ENCODE measurements at places on chromosomes 6 and 20.

DNA sequence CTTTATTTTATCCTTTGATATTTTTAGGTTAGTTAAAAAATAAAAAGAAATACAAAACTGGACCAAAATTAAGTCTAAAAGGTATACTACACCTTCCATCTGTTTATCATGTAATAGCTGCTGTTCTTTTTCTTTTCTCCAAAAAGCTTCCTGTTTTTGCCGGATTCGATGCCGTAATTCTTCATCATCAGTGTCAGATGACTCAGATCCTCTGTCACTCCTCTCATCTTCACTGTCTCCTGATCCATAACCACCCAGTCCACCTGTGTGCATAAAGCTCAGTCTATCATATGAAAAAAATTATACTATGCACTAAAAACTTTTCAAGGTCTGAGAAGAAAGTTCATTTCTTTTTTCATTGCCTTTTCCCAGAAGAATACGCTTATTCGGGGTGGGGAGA is 8.5 kb upstream of the COQ3 start:
- no peak for DNase-seq

- peak; percentile 49 for DNase-seq
Measured at GRCh38 chr6:27096834-27097511, 150.5 kb upstream of the PRSS16 start.

- DNase-seq, result no peak
Measured at GRCh38 chr20:48930035-48930434, 8.5 kb downstream of the ARFGEF2 start.

GRCh38 chr6:24064106-24064505 is 61.9 kb upstream of the NRSN1 start:
- DNase-seq, result peak; percentile 13

GRCh38 chr6:12605888-12606345 is 110.7 kb upstream of the PHACTR1 start:
- DNase-seq, result peak; percentile 14

DNA sequence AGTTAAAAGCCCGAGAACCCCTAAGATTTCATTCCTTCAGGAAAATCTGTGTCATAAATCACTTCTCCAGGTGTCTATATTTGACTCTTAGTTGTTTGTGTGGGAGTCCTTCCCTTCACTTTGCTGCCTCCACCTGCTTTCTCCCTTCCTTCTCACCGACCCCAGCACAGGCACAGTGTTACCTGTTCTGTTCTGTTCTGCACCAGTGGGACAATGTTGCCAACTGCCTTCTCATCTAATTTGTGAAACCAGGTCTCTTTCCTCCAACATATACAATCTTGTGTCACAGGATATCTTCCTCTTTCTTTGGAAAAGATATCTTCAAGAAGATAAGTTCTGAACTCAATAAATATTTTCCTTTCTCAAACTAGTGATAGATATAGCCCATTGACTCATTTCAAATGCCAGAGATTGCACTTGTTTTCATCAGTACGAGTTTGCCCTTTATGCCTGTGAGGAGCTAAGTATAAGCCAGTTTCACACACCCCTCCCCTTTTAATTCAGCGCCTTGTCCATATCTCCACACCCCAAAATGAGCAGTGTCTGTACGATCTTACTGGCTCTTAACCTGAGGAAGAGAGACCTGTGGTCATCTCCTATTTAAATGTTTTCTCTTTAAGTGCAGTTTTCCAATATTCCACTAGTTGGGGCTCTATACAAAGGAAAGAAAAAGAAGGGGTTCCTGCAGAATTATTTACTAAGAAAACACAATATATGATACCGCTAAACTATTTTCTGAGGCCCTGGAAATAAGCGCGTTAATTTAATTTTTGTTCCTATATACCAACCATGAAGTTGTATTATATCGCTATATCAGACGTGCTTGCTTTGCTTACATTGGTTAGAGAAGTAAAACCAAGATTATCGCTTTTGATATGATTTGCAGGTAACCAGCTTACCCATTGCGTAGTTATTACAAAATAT is 81.6 kb upstream of the PREP start:
- DNase-seq, result peak; percentile 10

DNA sequence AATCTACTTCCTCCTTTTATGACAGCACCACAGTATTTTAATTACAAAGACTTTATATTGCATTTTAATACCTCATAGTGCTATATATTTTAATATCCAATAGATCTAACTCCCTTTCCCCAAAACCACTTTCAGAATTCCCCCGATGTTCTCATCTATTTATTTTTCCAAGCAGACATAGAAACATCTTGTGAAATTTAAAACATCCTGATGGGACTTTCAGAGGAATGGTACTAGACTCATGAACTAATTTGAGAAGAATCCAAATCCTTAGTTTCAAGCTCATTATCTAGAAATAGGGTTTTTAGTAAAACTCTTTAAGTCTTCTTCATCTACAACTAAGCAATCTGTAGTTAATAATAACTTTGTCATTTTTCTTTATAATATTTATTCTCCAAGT is 97.0 kb downstream of the TRERF1 start:
- no peak for DNase-seq

- DNase-seq, result no peak
Measured at GRCh38 chr6:96659084-96659845, 96.3 kb downstream of the FHL5 start.

GRCh38 chr20:57912227-57912582 is 202.4 kb upstream of the PMEPA1 start:
- no peak for DNase-seq

- no peak for DNase-seq
Measured at GRCh38 chr20:22063753-22064152, 358.3 kb downstream of the PAX1 start.

DNA sequence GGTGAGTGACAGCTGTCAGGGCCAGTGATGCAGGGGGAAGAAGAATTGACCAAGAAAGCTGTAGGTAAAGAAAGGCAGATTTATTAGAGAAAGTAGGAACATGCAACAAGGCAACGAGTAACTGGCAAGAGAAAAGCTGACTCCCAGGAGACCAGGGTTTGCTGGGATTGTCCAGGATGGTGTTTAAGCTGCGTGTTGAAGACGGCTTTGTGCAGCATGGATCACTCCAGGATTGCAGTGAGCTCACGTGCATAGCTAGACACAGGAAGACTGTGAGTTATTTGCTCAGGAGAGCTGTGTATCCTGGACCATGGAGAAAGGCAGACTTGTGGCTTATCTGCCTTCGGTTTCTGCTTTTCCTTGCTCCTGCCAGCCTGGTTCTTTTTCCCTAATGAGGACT is 87.6 kb downstream of the TTLL2 start:
- no peak for DNase-seq

- DNase-seq, result no peak
Measured at GRCh38 chr6:157974967-157975366, 6.7 kb upstream of the SYNJ2 start.

DNA sequence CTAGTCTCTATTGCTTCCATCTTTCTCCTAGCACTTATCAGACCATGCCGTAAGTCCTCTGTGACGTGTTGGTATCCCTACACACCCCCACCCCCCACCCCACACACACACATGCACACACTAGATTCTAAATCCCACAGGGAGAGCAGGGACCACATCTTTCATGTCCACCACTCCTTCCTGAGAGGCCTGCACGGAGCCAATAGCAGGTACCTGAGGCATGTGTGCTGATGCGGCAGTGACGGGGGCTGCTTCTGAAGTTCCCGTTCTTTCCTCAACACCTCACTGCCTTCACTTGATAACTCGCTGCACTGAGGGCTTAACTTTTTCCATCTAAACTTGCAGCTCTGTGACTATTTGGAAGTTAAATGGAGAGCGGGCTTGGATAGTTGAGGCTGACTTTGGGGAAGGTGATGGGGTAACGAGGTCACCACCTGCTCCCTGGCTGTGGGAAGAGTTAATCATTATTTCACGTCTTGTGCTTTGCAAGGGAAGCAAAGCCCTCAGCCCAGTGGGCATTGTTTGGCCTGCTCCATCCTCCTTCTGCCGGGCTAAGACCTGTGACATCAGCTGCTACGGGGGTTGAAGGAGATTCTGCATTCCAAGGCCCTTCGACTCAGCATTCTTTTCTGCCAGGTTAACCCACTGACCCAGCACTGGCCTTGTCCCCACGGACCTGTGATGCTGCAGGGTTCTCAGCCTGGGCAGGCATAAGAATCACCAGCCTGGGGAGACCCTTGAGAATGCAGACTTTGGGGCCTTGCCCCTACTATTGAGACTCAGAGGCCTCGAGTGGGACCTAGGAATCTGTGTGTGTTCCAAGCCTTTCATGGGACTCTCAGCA is 187.8 kb downstream of the ANKRD60 start:
- no peak for DNase-seq

DNA sequence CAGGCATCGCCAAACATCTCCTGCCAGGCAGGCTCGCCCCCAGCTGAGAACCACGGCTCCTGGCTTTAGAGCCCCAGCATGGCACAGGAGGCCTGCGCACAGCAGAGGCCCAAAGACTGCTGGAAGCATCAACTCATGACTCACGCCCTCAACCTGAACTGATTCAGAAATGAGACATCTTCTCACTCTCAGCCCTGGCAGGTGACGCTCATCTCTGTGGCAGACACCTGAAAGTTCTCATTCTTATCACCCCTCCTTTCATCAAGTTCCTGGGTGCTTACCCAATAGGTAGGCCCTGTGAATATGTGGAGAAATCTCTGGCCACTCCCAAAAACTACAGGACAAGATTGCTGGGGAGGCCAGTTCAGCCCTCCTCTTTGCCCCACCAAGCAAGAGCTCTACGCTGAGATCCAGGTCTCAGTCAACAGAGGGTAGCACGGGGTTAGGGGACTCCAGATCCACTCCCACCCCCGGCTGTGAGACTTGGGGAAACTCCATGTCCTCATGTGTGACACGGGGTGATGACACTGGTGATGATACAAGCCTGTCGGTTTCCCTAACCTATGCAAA is 11.3 kb downstream of the NFATC2 start:
- no peak for DNase-seq

DNA sequence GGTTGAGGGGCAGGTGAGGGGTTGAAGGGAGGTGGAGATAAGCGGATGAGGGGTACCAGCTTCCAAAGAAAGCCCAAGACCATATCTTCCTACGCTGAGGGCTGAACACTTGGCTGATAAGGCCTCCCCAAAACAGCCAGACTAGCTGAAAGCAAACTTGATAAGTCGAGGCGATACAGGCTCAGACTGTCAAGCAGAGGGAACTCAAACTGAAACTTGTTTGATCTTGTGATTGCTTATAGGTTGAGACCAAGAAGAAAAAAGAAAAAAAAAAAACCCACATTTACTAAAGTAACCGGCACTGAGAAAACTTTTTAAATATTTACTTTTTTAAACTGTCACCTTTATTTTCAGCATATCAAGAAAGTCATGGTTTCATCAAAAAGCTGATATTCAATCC is 73.6 kb downstream of the TRERF1 start:
- no peak for DNase-seq

GRCh38 chr6:111030008-111031007 is 48.5 kb downstream of the RPF2 start:
- peak; percentile 98 for DNase-seq

DNA sequence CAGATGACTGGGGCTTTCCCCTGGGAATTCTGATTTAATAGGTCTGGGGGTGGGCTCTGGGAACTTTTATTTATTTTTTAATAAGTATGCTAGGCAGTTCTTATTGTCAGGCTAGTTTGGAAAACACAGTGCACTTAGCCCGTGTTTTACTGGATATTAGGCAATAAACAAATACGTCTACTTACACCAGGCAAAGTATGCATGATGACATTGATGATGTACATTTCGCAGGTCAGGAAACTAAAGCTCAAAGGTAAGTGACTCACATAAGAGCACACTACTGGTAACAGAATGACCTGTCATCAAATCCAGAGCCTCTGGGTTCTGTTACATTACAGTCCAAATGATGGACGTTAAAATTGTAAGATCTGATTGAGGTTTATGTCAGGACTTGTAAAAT is 144.4 kb upstream of the EXOC2 start:
- no peak for DNase-seq

- DNase-seq, result no peak
Measured at GRCh38 chr6:169803271-169803811, 51.9 kb downstream of the ERMARD start.

- DNase-seq, result no peak
Measured at GRCh38 chr6:166958926-166959861, 2.8 kb upstream of the RNASET2 start.

GRCh38 chr6:161686655-161687054 is 412.8 kb upstream of the AGPAT4 start:
- no peak for DNase-seq

DNA sequence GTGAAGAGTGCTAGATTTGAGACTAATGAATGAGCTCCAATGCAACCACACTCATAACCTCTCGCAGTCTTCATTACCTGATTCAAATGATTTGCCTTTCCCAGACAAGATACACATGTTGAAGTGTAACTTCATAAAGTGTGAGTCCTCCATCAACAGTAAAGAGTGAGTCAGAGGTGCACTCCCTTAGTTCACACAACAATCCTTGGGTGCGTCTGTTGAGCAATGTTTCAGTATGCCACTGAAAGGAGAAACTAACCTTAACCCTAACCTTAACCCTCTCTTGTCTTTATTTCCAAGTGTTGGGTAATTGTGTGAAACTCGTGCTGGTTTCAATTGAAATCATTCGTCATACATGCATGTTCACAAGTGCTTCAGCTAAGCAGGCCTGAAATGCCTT is 21.0 kb upstream of the RIN2 start:
- no peak for DNase-seq

- DNase-seq, result no peak
Measured at GRCh38 chr6:166032366-166033200, 135.1 kb downstream of the TBXT start.

GRCh38 chr6:131789219-131789618 is 18.6 kb upstream of the ENPP1 start:
- no peak for DNase-seq

- no peak for DNase-seq
Measured at GRCh38 chr6:95489185-95489863, 88.0 kb upstream of the MANEA start.

GRCh38 chr20:32749914-32750637 is 6.8 kb upstream of the COMMD7 start:
- DNase-seq, result no peak

GRCh38 chr6:138454981-138455706 is 44.1 kb downstream of the NHSL1 start:
- no peak for DNase-seq
